ENCODE measurements at places on chromosomes 6 and 20.

DNA sequence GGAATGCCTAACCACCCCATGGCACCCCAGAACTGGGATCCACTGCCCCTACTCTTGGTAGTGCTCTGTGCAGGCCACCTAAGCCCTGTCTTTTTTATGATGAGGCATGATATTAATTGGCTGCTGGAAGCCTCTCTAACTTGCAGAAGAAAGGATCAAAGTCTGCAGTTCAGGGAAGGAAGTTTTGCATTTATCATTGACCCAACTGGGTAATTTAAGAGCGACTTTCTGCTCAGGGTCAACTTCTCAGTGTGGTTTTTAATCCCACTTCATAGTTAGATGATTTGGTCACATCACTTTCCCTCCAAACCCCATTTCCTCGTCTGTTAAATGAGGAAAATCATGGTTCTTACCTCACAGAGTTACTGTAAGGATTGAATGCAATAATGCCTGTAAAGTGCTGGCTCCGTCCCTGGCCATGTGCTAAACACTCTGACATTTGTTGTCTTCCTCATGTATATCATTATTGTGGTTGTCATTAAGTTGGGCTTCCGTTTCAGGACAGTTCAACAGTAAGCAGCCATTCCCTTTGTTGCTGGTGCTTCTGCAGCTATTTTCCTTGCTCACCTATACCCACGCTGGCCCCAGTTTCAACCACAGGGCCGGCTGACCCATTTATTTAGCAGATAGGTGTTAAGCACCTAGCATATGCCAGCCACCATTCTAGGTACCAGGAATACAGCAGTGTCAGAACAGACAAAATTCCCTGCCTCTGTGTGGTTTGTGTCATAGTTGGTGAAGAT is 14.2 kb downstream of the E2F3 start:
- DNase-seq = no peak

- no peak for DNase-seq
These were observed 10.1 kb downstream of the ISM1 start for GRCh38 chr20:13231031-13231752.

DNA sequence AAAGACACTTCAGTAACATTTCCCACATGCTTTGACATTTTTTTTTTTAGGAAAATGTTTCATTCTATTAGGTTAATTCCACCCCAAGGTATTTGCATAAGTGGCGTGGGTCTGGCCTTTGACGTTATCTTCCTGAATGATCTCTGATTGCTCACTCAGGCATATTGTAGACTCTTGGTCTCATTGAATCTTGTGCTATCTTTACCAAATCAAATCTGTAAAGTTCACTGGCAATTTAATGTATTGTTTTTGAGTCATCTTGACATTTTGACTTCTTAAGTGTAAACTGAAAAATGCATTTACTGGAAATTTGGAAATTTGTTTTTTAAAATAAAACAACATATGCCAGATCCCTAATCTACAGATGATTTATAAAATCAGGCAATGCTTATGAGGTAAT is 16.0 kb upstream of the VIP start:
- no peak for DNase-seq

DNA sequence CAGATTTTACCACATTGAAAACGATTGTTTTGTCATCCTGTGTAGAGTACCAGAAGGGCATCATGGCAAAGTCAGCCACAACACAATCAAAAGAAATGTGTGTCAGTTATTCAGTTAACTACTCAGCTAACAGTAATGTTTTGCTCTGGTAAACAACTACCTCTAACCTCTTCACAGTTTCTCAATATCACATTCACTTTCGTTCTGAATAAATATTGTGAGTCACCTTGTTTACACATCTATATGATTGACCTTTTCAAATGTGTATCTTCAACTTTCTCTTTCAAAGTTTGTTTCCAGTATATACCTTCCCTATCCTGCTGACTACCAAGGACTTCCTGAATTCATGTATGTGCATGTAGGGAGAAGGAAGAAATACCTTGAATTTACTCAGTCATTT is 216.6 kb upstream of the UFL1 start:
- DNase-seq = no peak

- DNase-seq = no peak
These were observed 150.4 kb downstream of the BFSP1 start for GRCh38 chr20:17380801-17381200.

DNA sequence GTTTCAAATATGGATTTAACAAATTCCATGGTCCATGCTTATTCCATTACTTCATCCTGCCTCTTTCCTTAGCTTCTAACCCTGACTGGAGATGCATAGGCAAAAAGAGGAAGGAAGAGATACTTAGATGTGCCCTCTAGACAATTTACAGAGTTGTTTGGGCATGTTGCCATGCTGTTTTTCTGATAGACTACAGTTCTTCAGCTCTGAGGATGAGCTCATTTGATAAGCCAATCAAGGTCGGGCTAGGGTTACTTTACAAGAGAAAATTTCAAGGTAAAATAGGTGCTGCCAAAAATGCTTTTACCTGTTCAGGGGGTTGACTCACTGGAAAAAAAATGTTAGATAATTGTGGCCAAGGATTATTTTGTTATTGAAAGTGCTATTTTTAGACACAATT is 5.9 kb downstream of the HCRTR2 start:
- DNase-seq = no peak

DNA sequence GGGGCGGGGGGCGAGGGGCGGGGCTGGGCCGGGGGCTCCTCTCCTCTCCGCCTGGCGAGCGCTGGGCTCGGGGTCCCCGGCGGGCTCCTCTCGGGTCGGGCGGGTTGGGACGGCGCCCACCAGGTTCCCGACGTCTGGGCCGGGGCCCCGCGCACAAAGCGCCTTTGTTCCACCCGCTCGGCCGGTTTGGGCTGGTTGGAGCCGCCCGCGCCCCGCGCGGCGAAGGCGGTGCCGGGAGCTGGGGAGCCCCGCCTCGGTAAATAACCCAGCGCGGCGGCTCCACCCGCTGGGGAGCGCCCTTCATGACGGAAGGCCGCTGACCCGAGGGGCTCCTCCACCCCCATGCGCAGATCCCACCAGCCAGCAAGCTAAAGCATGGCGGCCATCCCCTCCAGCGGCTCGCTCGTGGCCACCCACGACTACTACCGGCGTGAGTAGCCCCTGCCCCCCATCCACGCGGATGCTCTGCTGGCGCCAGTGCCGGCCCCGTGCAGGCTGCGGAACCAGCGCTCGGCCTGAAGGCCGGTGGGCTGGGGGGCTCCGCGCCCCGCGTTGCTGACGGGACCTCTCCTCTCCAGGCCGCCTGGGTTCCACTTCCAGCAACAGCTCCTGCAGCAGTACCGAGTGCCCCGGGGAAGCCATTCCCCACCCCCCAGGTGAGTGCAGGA is 503 bp downstream of the PPDPF start:
- peak; percentile 53 for DNase-seq

DNA sequence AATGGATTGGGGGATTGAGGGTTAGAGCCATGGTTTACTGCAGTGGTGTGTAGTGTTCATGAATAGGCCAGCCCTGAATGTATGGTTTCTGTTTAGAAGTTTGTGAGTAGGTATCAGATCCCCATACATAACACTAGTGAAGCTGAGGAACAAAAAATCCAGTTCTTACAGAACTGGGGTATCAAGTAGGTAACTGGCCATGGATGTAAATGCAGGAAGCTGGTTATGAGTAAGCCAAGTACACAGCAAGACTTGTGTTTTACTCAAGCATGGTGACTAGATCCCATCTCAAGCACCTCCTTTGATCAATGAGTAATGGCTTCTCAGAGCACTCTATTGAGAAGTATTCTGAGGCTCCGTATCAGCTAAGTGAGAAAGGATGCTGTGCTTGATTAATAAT is 613.7 kb upstream of the FLRT3 start:
- DNase-seq = no peak

DNA sequence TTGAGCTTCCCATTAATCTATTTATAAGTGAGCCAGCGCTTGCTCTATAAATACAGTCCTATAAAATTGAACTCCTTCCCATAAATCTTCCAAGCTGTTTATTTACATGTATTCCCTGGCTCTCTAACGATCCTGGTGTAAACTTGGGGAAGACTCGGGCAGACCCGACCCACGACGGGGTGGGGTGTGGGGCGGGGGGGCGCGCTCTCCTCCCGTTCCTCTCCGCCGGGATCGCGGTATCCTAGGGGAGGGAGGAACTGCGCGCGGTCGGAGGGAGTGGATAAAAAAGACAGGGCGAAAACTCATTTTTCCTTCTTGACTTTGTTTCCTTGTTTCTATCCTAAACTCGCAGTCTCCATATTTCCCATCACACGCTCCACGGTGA is 31.1 kb downstream of the TFAP2B start:
- DNase-seq = no peak

GRCh38 chr20:38405132-38405531 is 30.0 kb downstream of the SNHG17 start:
- no peak for DNase-seq

- DNase-seq = no peak
These were observed 82.9 kb upstream of the ATXN1 start for GRCh38 chr6:16844183-16844582.

GRCh38 chr6:13648850-13649249 is 33.7 kb downstream of the NOL7 start:
- DNase-seq = no peak

DNA sequence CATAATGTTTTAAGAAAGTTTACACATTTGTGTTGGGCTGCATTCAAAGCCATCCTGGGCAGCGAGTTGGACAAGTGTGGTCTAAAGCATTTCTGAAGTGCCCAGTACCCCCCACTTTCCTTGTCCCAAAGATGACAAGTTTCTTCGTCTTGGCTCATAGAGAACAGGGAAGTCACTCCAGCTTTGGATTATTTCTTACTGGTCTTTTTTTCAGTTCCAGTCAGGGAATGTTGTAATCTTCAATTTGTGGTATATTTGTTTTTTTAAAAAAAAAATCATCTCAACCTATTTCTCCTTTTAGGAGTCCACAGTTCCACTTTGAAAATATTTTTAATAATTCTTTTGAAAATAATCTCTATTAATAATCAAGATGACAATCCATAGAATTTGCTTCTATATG is 34.0 kb downstream of the SLX4IP start:
- no peak for DNase-seq

DNA sequence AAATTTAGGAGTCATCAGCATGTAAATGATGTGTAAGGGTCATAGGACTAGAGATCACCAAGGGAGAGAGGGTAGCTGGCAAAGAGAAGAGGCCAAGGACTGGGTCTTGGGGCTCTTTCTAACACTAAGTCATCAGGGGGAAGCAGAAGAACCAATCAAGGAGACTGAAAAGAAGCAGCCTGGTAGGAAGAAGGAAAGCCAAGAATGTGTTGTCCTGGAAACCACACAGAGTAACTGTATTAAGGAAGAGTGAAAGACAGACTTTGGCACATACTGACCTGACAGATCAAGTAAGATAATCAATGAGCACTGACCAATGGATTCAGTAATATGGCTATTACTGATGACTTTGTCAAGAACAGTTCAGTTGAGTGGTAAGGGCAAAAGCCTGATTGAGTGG is 42.3 kb upstream of the LAMA4 start:
- no peak for DNase-seq

- no peak for DNase-seq
These were observed 111.3 kb downstream of the SIM1 start for GRCh38 chr6:100353276-100354015.

GRCh38 chr6:31489086-31489485 is 8.9 kb upstream of the MICB start:
- DNase-seq = no peak

DNA sequence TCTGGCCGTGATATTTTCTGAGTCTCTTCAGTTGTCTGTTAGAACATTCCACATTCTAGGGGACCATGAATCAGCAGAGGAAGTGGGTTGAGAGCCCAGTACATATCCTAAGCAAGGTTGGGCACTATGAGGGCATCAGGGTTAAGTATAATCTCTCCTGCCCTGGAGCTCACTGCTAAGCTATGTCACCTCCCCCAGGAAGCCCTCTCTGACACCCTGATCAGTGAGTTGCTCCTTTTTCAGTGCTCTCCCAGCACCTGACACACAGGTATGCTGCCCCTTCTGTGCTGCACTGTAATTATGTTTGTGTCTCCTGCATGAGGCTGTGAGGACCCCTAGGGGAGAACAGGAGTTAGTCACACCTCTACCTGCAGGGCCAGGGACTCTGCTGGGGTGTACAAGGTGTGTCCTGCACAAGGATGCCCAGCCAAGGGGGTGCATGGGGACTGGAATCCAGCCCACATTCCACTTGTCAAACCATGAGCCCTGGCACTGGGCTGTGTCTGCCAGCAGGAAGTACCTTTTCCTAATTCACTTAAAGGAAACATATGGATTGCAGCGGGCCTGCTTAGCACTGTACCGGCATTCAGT is 3.9 kb downstream of the RAB44 start:
- DNase-seq = no peak

GRCh38 chr20:59441860-59442810 is 141.7 kb downstream of the EDN3 start:
- no peak for DNase-seq

All from ELF-1 (cell line).